ENCODE measurements at places on chromosomes 7 and 10. TPM values are rescaled to one million over a fixed set of nuclear protein-coding genes. Genes with fewer than 3 reads are reported as not detected.

Gene TIMM23B
- total RNA-seq = 20.7 TPM

Gene ZNF777
- 7.5 TPM for total RNA-seq

Gene GIMAP1
- total RNA-seq = 7.0 TPM

Gene SFRP5
- total RNA-seq = 38.9 TPM

Gene CRHR2
- 0.16 TPM for total RNA-seq

Gene HPS1
- total RNA-seq = 28.7 TPM

Gene CLDN4
- total RNA-seq = not detected

Gene ST7
- 33.1 TPM for total RNA-seq

Gene MYO3A
- not detected for total RNA-seq

Gene LDB3
- total RNA-seq = 585 TPM

Gene TRPV5
- total RNA-seq = not detected

- DNase-seq = no peak
Observed at GRCh38 chr7:51138123-51139085, 178.2 kb downstream of the COBL start.

- DNase-seq = no peak
Observed at GRCh38 chr10:301536-301935, 166.3 kb downstream of the ZMYND11 start.

DNA sequence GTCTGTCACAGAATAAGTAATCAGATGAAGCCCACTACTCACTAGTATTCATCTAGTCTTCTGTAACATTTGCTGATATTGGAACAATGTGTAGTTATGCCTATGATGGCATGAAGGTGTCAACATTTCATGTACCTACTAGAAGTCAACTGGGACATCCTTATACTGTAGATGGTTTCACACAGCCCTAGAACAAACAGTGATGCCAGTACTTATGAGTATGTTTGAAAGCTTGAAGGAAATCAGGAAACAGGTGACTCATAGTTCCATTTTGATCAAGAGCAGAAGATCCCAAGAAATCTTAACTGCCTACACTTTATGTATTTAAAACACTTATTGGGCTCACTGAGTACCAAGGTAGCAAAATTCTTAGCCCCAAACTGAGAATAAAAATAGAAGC, 1519.6 kb downstream of the REEP3 start:
- DNase-seq = no peak

DNA sequence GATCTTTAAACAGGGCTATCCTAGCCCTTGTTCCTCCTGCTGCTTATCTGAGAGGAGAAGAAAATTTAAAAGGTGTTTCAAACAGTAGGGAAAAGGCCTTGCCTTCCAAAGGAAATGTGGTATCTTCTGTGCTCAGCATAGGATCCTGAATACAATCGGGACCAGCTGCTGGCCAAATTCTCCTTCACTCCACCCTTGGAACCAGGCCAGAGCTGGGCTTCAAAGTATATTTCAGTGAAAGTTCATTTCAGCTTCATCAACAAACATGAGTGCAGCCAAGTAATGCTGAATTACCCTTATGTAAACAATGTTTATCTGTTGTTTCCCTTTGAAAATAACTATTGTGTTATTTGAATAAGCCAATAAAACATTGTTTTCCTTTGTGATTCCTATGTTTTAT, 146.5 kb upstream of the MEOX2 start:
- DNase-seq = peak; percentile 80

GRCh38 chr10:75818552-75818951, 387.1 kb downstream of the LRMDA start:
- DNase-seq = no peak

DNA sequence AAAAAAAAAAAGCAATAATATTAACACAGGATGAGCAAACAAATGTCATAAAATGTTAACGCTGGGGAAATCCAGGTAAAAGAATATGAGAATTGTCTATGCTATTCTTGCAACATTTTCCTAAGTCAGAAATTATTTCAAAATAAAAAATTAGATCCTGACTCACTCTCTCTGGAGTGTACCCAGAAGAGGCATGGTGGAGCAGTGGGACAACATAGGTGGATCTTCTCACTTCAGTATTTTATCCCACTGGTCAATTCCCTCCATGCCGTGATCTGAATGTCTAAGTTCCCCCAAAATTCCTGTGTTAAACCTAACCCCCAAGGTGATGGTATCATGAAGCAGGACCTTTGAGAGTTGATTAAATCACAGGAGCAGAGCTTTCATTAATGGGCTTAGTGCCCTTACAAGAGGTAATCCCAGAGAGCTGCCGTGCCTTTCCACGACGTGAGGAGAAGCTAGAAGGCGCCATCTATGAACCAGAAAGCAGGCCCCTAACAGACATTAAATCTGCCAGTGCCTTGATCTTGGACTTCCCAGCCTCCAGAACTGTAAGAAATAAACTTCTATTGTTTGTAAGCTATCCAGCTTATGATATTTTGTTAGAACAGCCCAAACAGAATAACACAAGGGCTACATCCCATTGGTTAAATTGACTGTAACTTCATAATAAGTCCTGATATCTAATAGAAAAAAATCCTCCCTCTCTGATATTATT, 35.2 kb downstream of the USP6NL start:
- DNase-seq = no peak

GRCh38 chr10:94402843-94403379, 570 bp downstream of the TBC1D12 start:
- DNase-seq = no peak

- DNase-seq = no peak
Observed at GRCh38 chr10:64690194-64690593, 1169.0 kb downstream of the REEP3 start.

- DNase-seq = no peak
Observed at GRCh38 chr10:54441275-54441674, 359.8 kb downstream of the PCDH15 start.

DNA sequence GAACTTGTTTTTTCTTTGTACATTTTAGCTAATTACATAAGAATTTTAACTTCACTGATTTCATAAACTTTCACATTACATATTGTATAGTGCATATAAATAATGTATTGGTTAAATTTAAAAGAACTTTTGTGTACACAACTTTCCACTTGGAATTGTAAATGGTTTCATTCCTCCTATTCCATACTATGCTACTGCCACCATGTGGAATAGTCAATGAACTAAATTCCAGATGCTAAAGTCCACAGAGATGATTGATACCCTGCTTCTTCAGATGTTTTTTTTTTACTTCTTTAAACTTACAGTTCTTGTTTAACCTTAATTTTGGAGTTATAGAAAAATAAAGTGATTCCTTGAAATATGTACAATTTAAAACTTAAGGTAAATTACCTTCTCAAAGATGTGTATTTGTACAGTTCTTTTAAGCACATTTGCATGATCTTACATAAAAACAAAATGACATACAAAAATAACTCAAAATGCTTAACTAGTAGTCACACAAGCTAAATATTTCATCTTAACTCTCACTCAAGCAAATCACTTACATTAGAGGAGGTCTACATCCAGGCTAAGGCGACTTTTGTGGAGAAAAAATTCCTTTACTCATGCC, 247.6 kb upstream of the HGF start:
- no peak for DNase-seq

- no peak for DNase-seq
Observed at GRCh38 chr10:556971-557637, 132.4 kb downstream of the DIP2C start.

DNA sequence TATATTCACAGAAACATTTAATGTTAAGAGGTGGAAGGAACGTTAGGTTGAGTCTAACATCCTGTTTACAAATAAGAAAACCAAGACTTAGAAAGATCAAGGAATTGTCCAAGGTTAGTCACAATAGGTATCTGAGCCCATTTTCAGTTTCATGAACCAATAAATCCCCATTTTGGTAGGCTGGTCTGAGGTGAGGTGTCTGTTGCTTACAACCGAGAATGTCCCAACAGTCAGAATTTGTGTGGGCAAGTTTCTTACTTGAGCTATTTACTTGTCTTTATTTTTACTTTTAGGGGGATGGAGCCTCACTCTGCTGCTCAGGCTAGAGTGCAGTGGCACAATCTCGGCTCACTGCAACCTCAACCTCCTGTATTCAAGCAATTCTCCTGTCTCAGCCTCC, 23.6 kb downstream of the PANK1 start:
- no peak for DNase-seq

GRCh38 chr10:82883603-82884002, 1008.6 kb downstream of the NRG3 start:
- DNase-seq = no peak

DNA sequence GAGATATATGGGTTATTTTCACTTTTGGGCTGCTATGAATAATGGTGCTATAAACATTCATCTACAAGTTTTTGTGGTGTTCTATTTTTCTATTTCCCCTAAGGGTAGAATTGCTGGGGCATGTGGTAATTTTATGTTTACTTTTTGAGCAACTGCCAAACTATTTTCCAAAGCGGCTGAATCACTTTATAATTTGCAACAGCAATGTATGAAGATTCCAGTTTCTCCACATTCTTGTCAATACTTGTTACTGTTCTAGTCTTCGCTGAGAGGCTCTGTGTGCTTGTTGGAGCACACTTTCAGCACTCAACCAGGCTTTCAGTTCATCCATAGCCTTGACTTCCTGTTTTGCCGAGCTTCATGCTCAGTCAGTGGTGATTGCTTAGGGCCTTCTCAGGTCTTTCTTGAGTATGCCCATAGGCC, 39.0 kb downstream of the ADK start:
- no peak for DNase-seq

- DNase-seq = no peak
Observed at GRCh38 chr7:72057796-72058195, 354.3 kb downstream of the CALN1 start.

DNA sequence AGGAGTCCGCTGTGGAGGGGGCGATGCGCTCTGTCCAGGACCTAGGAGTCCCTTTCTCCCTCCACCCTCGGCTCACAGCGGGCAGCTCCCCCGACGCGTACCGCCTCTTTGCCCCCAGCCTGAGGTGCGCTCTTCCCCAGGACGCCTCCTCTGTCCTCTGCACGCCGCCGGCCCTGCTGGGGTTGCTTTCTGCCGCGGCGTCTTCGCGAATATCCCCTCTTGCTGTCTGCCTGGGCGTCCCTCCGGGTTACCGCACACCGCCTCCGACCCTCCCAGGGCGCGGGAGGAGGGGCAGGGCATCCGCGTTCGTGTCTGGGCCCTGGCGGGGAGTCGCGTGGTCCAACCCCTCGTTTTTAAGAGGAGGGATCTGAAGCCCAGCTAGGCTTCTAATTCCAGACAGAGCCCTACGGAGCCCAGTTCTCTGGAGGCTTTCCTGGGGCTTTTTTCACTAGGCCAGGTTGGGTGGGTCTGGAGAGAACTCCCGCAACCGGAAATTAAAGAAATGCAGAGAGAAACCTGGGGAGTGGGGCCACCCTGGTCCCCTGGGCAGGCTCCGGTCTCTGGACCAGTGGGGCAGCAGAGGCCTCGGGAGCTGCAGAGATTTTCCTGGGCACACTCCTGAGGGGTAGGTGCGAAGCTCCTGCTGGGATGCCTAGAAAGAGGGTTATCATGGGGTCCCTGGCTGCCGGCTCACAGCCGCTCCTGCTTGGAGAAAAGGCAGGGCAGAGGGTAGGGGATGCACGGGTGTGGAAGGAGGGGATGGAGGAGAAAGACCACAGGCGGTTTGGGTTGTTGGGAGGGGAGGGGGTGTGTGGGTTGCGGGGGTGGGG, 166.9 kb downstream of the UBE2H start:
- DNase-seq = no peak

DNA sequence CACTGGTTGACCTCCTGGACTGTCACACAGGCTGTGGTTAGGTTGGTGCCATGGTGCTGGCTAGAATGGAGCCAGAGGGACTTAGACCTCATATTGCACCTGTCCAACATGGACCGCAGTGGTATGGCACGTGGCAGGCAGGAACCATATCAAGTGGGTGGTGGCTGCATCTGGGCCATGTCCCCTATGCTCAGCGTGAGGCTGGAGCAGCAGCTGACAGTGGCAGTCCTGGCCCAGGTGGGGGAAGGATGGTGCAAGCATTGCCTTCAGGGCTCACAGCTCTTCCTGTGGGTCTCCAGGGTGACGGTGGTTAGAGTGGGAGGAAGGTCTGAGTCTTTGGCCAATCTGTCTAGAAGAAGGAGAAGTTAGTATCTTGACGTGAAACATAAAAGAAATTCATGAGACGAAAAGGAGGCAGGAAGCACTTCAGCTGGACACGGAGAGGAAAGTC, 54.5 kb upstream of the PFKFB3 start:
- DNase-seq = no peak

- peak; percentile 25 for DNase-seq
Observed at GRCh38 chr7:131072505-131073091, 255.1 kb upstream of the MKLN1 start.

DNA sequence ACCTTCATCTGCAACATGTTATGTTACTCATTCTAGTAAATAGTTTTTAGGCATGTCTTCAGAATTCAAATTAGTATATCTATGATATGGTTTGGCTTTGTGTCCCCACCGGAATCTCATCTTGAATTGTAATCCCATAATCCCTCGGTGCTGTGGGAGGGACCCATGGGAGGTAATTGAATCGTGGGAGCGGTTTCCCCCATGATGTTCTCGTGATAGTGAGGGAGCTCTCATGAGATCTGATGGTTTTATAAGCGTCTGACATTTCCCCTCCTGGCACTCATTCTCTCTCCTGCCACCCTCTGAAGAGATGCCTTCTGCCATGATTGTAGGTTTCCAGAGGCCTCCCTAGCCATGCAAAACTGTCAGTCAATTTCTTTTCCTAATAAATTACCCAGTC, 20.4 kb upstream of the GPR37 start:
- DNase-seq = no peak

DNA sequence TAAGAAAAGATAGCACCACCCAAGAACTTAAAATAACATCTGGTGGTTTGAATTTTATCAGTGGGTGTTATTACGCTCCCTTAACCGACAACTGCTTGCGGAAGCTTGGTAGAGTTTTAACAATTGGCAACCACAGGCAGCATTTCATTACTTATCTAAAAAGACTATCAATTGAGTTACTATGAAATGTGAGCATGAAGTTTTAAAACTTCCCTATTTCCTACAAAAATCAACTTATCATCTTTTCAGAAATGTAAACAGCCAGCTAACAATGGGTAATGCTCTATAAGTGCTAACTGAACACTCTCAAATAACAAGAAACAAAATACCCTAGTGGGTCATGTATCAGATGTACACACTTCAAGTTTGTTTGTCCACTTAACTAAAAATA, 68.8 kb downstream of the OSBPL3 start:
- no peak for DNase-seq

- peak; percentile 80 for DNase-seq
Observed at GRCh38 chr7:25851332-25852210, 300.4 kb upstream of the NFE2L3 start.

GRCh38 chr10:131584287-131584686, 272.8 kb upstream of the TCERG1L start:
- no peak for DNase-seq

DNA sequence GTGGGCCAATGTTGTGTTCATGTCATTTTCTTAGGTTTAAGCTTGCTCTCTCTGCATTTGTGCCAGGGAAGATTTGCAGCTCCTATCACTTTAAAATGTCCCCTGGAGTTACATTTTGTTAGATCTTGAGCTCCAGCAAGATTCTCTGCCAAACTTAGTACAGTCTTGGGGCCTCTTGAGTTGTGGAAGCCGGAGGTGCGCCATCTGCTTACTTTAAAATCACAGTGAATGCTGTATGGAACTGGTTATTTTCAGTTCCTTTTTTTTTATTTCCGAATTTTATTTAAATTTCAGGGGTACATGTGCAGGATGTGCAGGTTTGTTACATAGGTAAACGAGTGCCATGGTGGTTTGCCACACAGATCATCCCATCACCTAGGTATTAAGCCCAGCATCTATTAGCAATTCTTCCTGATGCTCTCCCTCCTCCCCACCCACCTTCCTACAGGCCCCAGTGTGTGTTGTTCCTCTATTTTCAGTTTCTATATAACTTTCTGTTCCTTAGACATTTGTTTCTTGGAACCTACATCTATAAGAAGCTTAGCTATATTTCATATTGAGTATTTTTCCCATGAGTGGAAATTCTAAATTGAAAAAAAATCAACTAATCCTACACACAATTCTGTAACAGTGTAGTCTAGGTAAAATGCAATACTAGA, 114.4 kb upstream of the CREB5 start:
- DNase-seq = no peak

All from left cardiac atrium (tissue), 4 donors.